ENCODE measurements at places on chromosomes 6 and 20. TPM values are rescaled to one million over a fixed set of nuclear protein-coding genes. Genes with fewer than 3 reads are reported as not detected.

The NELFCD gene
- total RNA-seq, result 28.4 TPM

The AKAP12 gene
- total RNA-seq, result 2.1 TPM

The RIPOR2 gene
- total RNA-seq, result 0.07 TPM

The AVP gene
- not detected for total RNA-seq
